ENCODE measurements at places on chromosomes 7 and 10. TPM values are rescaled to one million over a fixed set of nuclear protein-coding genes. Genes with fewer than 3 reads are reported as not detected.

TEX36 gene
- total RNA-seq = not detected

FAM241B gene
- total RNA-seq = 10.8 TPM

ORC5 gene
- total RNA-seq = 22.1 TPM

ACBD7 gene
- 2.0 TPM for total RNA-seq

SPDYE3 gene
- total RNA-seq = not detected

WDFY4 gene
- total RNA-seq = 1.1 TPM

RBM20 gene
- 0.72 TPM for total RNA-seq

DNA sequence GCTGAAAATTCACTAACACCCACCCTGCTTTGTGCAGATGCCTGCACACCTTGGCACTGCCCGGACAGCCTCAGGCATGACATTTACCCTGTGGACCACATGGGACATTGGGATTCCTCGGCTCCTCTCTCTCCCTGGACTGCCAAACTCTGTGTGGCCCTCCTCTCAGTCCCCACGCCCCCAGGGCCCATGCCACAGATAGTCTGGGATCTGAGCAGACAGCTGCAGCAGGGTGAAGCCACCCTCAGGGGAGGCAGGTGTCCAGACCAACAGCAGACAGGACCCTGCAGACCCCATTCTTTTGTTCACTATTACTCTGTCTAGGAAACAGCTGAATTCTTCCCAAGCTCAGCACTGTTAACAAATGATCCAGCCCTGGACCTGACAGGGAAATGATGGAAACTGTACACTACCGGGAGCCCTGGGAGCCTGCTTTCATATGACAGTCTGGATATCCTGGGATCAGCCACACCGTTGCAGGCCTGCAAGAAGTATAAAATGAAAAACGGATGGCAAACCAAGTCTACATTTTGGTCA, 83.4 kb downstream of the VOPP1 start:
- H3K4me1 ChIP-seq = peaks cover 34% of the 10 kb centered on the region
- H3K36me3 ChIP-seq = peaks cover 31% of the 10 kb centered on the region
- H3K4me3 ChIP-seq = no peak overlapping the region
- H3K27ac ChIP-seq = no peak overlapping the region
- no peaks in the 10 kb centered on the region for H3K27me3 ChIP-seq

DNA sequence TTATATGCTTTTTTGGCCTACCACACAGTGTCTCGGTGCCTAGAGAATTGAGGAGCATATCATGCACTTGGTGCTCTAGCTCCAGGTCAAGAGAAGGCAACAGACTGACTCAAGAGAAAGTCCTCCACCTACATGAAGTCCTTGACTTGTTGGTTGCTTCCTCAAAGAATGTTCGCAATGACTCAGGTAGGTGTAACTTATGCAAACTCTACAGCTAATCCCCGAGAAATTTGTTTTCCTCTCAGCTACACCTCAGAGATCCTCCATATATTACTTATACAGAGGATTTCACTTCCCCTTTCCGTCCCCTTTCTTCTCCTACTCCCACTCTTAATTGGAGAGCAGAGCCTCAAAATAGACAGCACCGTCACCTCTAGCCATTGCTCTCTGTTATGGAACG, 1013.1 kb downstream of the KCNMA1 start:
- H3K36me3 ChIP-seq = no peaks in the 10 kb centered on the region
- no peaks in the 10 kb centered on the region for H3K27me3 ChIP-seq
- DNase-seq = no peak
- H3K4me3 ChIP-seq = no peak overlapping the region
- H3K27ac ChIP-seq = no peak overlapping the region

DNA sequence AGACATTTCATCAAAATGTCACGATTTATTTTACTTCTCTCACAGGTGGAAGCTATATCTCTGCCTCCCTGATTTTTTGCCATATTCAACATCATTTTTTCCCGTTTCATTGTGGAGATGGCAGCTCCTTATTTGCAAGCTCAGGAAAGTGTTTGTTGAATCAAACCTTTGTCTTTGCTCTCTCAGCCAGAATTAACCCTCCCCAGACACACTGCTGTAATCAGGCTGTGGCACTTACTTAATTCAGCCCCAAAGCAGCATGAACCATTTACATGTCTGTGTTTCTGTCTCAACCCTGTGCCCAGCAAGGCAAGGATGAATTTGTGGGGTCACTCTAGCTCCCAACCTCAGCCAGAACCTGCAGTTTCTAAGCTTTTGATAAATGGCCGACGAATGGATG, 397.2 kb downstream of the TCERG1L start:
- H3K27ac ChIP-seq = no peak overlapping the region
- no peaks in the 10 kb centered on the region for H3K4me1 ChIP-seq
- H3K36me3 ChIP-seq = no peaks in the 10 kb centered on the region

- no peaks in the 10 kb centered on the region for H3K27me3 ChIP-seq
- no peaks in the 10 kb centered on the region for H3K36me3 ChIP-seq
- DNase-seq = no peak
- no peaks in the 10 kb centered on the region for H3K4me1 ChIP-seq
- no peak overlapping the region for H3K4me3 ChIP-seq
Observed at GRCh38 chr10:130790339-130790738, 521.2 kb downstream of the TCERG1L start.

DNA sequence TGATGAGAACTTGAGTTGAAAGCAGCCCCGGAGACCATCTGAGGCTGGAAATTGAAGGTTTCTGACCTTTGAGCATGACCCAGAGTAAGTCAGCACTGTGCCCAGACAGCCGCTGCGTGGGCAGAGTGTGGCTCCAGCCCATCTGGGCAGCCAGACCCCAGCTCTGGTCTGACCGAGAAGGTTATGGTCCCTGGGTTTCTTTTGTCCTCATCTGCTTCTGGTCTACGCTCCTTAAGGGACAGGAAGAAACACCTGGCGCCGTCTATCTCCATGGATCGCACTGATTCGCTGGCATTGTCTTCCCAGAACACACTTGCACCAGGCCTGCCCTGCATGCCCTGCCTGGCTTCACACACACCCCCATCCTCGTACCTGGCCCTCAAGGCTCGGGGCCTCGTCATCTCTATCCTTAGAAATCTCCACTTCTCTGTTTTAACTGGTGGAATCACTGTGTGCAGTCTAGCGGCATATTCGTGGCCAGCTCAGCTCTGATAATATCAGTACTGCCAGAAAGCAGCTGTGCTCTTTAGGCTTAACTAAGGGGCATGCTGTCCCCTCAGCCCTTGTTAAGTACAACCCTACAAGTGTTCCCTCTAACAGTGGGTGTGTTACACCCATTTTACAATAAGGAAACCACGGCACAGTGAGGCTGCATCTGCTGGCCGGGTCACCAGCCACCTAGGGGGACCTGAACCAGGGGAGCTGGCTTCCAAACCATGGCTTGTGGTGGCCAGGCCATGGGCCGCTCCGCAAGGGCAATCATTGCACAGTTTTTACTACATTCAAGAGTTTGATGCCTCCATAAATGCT, 127.7 kb downstream of the ADCY1 start:
- H3K27me3 ChIP-seq = peaks cover 1% of the 10 kb centered on the region
- no peak overlapping the region for H3K4me3 ChIP-seq
- DNase-seq = no peak
- no peaks in the 10 kb centered on the region for H3K4me1 ChIP-seq
- H3K36me3 ChIP-seq = no peaks in the 10 kb centered on the region

GRCh38 chr10:92574548-92575261, 812 bp upstream of the IDE start:
- H3K27ac ChIP-seq = peak overlapping the region; percentile 90
- H3K4me1 ChIP-seq = peaks cover 27% of the 10 kb centered on the region
- H3K36me3 ChIP-seq = peaks cover 2% of the 10 kb centered on the region
- peak overlapping the region; percentile 71 for H3K4me3 ChIP-seq
- no peak for DNase-seq

DNA sequence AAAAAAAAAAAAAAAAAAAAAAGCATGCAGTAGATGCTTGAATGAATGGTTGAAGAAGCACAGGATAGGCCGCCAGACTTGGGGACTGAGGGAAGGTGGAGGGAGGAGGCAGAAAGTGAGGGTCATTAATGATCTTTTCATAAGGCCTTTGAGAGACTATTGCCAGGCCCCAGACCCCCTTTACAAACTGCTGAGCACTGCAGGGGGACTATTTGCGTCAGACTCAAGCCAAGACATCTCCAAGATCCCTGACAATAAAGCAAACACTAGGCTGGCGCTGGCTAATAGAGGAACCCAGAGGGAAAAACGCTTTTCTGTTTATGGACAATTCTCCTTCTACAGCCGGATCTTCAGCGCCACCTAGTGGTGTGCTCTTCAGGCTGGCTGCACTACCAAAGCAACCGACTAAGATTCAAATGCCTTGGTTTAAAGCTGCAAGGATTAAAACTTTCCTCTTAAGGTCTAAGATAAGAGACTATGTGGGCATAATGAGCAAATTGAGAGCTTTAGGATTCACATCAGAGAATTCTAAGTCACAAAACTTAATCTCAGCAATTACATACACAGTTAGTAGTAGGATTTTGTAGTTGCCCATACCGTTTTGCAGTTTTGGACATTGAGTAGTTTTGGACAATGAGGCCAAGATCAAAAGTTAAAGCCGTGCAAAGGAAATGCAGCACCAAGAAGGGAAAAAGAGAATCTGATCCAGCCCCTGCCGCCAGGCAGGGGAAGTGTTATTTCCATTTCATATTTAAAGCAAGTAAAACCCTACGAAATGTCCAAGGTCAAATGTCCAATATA, 17.9 kb upstream of the AGK start:
- H3K36me3 ChIP-seq = no peaks in the 10 kb centered on the region
- no peak overlapping the region for H3K27ac ChIP-seq
- no peaks in the 10 kb centered on the region for H3K4me1 ChIP-seq
- H3K4me3 ChIP-seq = no peak overlapping the region
- peaks cover 12% of the 10 kb centered on the region for H3K27me3 ChIP-seq

GRCh38 chr10:12741360-12741804, 260.1 kb downstream of the CCDC3 start:
- H3K27ac ChIP-seq = no peak overlapping the region
- H3K36me3 ChIP-seq = no peaks in the 10 kb centered on the region
- H3K4me1 ChIP-seq = no peaks in the 10 kb centered on the region
- no peaks in the 10 kb centered on the region for H3K27me3 ChIP-seq
- no peak overlapping the region for H3K4me3 ChIP-seq

DNA sequence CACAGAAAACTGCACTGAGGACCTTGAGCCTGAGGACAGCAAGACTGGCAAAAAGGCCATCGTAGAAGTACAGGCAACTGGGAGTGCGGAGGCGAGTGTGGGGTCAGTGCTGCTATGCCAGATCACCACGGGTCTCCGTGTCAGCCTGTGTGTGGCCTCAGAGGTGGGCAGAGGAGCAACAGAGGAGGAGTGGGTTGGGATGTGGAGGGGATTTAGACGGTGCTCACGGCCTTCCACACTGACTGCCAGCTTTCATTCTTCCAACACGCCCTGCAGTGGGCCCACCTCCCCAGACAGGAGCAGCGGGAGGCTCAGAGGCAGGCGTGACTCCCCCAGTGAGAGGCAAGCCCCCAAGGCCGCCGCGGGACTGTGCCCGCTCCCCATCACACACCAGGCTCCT, 17.0 kb upstream of the ZMIZ1 start:
- H3K4me3 ChIP-seq = no peak overlapping the region
- no peaks in the 10 kb centered on the region for H3K27me3 ChIP-seq
- no peaks in the 10 kb centered on the region for H3K36me3 ChIP-seq
- H3K4me1 ChIP-seq = peaks cover 42% of the 10 kb centered on the region
- peak; percentile 0 for DNase-seq
- H3K27ac ChIP-seq = no peak overlapping the region

DNA sequence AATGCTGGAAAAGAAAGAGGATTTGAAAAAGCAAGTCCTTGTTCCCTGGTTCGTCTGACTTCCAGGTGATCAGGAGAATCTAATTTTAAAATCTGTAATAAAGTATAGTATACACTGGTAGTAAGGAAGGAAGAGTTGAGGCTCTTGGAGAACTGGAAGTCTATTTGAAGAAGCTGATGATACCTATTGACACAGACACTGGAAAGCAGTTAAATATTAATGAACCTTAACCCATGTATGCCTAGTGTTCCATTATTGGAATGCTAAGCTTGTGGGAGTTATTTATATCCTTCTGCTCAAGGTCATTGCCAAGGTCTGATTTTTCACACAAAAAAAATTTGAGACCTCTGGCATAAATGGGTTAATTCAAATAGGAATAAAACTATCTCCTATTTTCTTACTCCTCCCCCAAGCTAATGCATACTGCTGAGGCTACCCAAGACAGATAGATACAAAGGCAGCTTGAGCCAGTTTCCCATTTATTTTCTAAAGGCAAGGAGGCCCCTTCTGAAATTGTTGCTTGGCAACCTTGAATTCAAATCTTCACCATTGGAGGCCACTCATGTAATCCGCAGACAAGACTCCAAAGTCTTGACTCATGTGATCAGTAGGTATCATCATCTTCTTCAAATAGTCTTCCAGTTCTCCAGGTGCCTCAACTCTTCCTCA, 110.2 kb downstream of the FZD1 start:
- no peaks in the 10 kb centered on the region for H3K4me1 ChIP-seq
- no peak overlapping the region for H3K4me3 ChIP-seq
- no peaks in the 10 kb centered on the region for H3K27me3 ChIP-seq
- no peak for DNase-seq

DNA sequence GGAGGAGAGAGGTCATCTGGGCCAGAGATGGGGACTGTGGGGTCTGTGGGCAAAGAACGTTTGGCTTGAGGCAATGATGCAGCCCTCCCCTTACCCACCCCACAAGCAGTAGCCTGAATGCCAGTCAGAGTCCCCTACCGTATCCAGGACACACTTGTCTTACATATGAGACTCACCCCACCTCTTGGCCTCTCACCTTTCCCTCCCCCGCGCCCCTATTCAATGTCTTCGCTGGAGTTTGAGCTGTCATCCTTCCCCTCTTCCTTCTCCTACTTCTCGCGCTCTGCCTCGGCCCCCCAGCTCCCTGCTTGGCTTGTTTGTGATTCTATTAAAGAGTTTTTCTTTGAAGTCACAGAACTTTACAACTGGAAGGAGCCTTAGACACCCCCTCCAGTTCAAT, 8.9 kb downstream of the PRRT4 start:
- H3K4me1 ChIP-seq = no peaks in the 10 kb centered on the region
- H3K4me3 ChIP-seq = no peak overlapping the region
- H3K27me3 ChIP-seq = peaks cover 18% of the 10 kb centered on the region
- H3K36me3 ChIP-seq = no peaks in the 10 kb centered on the region
- no peak overlapping the region for H3K27ac ChIP-seq

DNA sequence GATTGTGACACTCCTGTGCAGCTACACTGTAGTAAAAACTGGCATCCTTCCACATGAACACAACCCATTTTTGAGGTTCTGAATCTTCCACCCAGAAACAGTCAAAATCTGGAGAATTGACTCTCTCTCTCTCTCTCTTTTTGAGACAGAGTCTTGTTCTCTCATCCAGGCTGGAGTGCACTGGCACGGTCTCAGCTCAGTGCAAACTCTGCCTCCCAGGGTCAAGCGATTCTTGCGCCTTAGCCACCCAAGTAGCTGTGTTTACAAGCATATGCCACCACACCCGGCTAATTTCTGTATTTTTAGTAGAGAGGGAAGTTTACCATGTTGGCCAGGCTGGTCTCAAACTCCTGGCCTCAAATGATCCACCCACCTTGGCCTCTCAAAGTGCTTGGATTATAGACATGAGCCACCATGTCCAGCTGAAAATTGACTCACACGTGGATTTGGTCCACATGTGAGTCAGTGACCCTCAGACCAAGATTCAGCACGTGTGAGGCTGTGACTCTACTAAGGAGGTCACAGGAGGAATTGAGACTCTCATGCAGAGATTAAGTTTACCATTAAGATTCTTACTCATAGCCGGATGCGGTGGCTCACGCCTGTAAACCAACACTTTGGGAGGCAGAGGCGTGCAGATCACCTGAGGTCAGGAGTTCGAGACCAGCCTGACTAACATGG, 12.1 kb upstream of the ZNF107 start:
- no peaks in the 10 kb centered on the region for H3K27me3 ChIP-seq
- H3K4me3 ChIP-seq = no peak overlapping the region
- no peak overlapping the region for H3K27ac ChIP-seq

- no peaks in the 10 kb centered on the region for H3K27me3 ChIP-seq
- H3K36me3 ChIP-seq = no peaks in the 10 kb centered on the region
Observed at GRCh38 chr10:64158551-64158950, 637.4 kb downstream of the REEP3 start.

All from activated CD8-positive, alpha-beta T cell treated with anti-CD3 and anti-CD28 coated beads for 36 hours (primary cell).